NCI-H774 (cell line): ENCODE measurements at places on chromosomes 4 and X.

GRCh38 chr4:99806545-99806944 is 10.1 kb upstream of the DAPP1 start:
- no peak for DNase-seq

GRCh38 chr4:109701566-109702410 is 1.5 kb downstream of the CASP6 start:
- no peak for DNase-seq

DNA sequence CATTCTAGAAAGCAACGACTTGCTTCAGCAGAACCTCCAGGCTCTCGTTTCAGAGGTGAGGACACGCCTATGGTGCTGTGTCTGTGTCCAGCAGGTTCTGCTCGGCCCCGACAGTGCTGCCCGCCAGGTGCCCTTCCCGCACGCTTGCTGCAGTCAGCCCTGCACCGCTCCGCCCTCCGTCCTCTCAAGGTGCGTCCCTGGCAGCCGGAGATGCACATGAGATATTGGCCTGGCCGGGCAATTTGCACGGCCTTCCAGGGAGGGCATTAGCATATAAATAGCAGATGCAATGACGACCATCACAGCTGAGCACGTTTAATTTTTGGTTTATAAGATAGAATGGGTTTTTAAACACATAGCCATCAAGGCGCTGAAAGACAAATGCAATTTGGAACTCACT is 14.4 kb downstream of the UVSSA start:
- no peak for DNase-seq

- no peak for DNase-seq
Measured at GRCh38 chr4:119525771-119526712, 102.6 kb downstream of the PDE5A start.

- DNase-seq, result no peak
Measured at GRCh38 chrX:95382799-95383198, 1301.8 kb upstream of the DIAPH2 start.

- DNase-seq, result no peak
Measured at GRCh38 chr4:56731857-56732256, 50.8 kb upstream of the HOPX start.

DNA sequence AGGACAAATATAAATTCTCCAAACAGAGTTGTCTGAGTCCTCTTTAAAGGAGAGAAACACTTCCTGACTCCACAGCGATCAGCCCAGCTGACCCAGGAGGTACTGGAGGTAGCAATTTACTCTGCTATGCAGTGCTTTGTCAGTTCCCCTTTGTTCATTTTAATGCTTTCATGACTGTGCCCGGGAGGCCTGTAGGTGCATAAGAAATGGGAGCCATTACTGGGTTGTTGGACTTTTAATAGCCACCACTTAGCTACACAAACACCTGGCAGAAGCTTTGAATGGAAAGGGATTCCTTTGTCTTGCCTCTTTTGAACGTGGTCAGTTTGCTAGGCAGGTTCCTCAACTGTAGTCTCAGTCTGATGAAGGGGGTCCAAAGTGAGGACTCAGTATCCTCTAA is 59.0 kb upstream of the AFF2 start:
- peak; percentile 68 for DNase-seq

DNA sequence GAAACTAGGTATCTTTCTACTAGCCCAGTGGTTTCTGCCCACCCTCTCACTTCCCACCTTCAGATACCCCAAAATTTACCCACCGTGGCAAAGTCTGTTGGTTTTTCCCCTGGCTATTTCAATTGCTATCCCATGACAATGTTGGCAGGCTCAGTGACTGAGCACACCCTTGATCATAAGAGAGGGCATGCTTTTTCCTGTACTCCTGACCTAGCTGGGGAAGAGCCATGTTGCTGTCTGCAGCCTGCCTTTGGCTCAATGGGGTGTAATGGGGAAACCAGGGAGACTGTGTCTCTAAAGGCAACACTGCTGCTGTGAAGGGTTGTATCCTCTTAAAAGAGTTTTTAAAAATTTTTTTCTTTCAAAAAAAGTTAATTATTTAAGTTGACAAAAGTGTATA is 90.4 kb upstream of the CITED1 start:
- DNase-seq, result no peak

DNA sequence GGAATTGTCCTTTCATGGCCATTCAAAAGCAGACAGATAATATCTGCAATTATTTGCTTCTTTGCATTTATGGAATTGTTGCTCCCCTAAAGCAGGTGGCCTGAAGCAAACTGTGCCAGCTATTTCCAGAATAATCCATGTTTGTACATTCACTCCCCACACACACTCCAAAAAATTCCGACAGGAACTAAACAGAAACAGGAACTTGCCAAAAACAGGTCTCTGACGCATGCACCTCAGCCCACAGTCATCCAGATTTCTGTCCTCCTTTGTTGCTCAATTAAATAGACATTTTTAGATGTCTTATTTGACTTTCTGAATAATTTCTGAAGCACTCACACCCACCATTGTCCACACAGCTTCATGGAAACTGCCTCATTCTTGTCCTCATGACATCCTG is 71.5 kb upstream of the EDNRA start:
- no peak for DNase-seq

GRCh38 chrX:107560041-107560440 is 68.3 kb upstream of the PRPS1 start:
- no peak for DNase-seq

- no peak for DNase-seq
Measured at GRCh38 chr4:175716961-175717360, 95.1 kb downstream of the GPM6A start.

GRCh38 chrX:10983526-10983925 is 127.6 kb upstream of the HCCS start:
- DNase-seq, result no peak

DNA sequence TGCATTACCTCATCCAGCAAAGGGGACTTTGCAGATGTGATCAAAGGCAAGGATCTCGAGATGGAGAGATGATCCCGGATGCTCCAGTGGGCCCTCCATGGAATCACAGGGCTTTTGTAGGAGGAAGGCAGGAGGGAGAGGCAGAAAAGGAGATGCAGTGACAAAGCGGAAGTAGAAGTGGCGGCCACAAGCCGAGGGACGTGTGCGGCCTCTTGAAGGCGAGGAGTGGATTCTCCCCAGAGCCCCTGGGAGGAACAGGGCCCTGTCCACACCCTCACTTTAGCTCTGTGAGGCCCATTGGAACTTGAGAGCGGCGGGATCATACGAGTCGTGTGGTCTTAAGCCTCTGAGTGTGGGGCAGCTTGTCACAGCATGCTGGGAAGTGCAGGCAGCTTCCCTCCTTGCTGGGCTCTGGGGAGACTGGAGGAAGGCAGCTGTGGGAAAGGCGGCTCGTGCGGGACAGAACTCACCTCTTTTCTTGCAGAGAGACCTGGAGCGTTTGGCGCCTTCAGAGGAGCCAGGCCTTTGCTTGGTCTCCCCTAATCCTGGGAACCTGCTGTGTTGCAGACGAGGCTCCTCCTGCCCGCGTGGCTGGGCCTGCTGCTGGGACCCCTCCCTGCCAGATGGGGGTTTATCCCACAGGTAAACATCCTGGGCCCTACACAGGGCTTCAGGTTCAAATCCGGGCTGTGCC is 10.2 kb downstream of the SH3TC1 start:
- no peak for DNase-seq

DNA sequence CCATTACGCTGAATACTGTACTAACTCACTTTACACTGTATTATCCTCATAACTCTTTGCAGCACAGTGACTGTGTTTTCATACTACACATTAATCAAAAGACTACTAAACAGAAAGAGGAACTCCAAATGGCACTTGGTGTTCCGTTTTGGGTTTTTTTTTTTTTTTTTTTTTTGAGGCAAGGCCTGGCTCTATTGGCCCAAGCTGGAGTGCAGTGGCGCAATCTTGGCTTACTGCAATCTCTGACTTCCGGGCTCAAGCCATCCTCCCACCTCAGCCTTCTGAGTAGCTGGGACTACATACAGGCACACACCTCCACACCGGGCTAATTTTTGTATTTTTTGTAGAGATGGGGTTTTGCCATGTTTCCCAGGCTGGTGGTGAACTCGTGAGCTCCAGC is 10.7 kb downstream of the KLHL8 start:
- DNase-seq, result no peak

DNA sequence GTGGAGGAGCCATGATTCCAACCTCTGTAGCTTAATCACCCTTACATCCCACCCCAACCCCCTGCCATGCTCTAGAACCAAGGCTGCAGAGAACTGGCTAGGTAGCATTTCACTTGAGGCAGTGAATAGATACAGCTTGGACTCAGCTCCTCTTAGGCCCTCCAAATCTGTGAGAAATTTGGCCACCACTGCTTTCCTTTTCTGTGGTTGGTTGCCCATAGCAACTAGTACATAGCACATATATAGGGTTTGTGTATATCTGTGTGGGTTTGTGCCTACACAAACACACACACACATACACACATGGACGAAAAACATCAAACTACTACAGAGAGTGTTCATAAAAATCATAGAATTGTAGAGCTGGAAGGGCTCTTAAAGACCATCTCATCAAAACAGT is 52.0 kb upstream of the CCDC160 start:
- no peak for DNase-seq

DNA sequence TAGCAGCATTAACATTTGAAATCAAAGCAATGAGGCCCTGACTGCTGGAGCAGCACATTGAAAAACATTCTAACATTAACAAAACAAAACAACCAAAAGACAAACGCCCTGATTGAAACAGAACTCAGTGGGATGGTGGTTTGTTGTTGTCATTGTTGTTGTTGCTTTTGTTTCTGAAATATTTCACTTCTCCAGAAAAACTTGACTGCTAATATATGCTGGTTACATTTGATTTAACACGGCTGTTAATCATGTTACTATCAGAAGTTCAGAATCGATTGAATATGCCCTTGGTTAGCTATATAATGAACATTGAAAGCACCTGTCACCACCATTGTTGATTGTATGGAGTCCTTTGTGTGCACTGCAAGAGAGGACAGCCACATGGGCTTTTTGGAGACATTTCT is 790.4 kb upstream of the GALNTL6 start:
- DNase-seq, result no peak

DNA sequence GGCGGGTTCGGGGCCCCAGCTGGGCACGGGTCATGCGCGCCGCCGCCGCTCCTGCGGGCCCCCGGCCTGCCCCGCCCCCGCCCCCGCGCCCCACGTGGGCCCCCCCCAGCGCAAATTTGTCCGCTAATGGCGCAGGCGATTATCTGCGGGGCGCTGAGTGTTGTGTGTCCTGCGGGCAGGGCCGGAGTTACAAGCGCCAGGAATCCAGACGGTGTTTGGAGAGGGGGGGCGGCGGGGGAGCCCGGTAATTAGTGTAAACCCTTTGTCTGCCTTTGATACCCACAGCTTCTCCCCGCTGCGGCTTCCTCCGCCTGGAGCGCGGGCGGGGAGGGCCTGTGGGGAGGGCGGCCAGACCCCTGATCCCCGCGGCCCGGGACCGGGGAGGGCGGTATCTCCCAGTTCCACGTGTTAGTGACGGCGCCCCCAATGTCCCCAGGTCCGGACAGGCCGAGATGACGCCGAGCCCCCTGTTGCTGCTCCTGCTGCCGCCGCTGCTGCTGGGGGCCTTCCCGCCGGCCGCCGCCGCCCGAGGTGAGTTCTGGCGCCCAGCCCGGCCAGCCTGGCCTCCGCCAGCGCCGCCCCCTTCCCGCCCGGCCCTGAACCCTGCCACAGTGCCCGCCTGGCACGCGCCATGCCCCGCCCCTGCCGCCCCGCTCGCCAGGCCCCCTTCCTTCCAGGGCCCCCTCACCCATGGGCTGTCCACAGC is 761 bp downstream of the FGFRL1 start:
- DNase-seq, result no peak

GRCh38 chr4:148214529-148215166 is 227.6 kb downstream of the NR3C2 start:
- DNase-seq, result no peak

DNA sequence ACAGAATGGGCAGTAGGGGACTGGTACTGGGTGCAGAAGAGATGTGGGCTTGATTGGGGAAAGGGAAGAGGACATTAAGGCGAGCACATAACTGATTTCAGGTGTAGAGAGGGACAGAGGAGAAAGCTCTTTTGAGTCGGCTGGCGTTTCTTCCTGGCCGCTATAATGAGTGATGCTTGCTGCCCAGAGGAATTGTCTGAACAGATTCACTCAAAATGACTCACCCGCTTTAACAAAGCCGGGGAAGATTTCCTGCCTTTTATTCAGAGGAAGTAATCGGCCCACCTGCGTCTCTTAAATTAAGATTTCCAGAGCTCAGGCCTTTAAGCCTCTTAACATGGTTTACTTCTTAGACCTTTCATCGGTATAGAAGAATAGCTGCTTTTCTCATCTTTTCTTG is 102.1 kb upstream of the AP1S2 start:
- no peak for DNase-seq

DNA sequence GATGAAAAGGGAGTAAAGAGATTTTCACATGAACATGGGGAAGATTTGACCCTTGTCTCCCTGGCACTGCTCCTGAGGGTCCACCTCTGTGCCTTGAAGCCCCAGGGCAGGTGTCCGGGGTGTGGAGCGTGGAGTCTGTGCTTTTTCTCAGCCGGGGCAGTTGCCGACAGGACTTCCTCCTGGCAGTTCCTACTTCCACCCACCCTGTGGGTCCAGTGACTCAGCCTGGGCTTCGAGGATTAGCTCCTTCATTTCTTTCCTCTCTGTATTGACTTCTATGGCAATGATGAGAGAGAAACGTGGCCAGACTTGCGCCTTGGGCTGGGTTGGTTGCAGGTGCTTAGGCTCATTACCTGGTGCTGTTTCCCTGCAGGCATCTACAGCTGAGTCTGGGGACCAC is 35.9 kb upstream of the CLCN4 start:
- DNase-seq, result no peak

DNA sequence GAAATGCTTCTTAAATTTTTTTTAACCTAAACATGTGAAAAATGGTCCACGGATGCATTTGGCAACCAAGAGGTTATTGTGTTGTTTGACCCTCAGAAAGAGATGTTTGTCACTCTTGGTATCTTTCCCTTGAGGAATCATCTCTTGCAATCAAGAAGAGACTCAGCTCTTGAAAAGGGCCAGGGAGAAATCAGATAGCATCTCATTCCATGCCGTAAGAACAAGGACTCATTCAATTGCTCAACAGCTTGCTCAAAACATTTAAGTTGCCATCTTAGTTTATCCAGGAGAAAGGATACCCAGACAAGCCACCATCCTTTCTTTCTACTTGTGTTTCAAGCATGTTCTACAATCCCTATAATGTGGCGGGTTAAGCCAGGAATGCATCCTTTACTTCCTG is 209.5 kb upstream of the LNX1 start:
- no peak for DNase-seq
